ENCODE measurements at places on chromosomes 7 and 10. TPM values are rescaled to one million over a fixed set of nuclear protein-coding genes. Genes with fewer than 3 reads are reported as not detected.
A peak's percentile ranks its signal among the peaks of the same experiment; 100 is the strongest.

- no peaks in the 10 kb centered on the region for H3K36me3 ChIP-seq
- no peak overlapping the region for H3K4me3 ChIP-seq
- peaks cover 8% of the 10 kb centered on the region for H3K27me3 ChIP-seq
- DNase-seq, result no peak
- H3K4me1 ChIP-seq, result no peaks in the 10 kb centered on the region
These were observed 9.8 kb upstream of the CDHR1 start for GRCh38 chr10:84184517-84184916.

DNA sequence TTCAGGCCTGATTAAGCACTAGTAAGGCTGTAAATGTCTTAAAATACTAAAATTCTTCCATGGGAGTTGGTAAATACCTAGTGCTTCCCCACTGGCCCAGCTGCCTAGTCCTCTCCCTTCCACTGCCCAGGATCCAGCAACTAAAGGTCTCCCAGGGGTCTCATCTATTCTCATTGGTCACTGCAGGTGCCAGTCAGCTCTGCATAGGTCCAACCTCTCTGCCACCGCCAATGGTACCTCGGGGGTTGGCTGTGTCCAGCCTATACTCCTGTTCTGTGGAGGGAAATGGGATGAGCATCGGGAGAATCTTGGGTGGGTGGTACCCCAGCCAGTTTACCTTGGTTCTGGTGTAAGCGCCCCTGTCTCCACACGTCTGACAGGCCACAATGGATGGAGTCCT, 6.1 kb upstream of the CREB5 start:
- DNase-seq, result no peak
- H3K27ac ChIP-seq, result no peak overlapping the region
- no peaks in the 10 kb centered on the region for H3K27me3 ChIP-seq
- H3K36me3 ChIP-seq, result no peaks in the 10 kb centered on the region

DNA sequence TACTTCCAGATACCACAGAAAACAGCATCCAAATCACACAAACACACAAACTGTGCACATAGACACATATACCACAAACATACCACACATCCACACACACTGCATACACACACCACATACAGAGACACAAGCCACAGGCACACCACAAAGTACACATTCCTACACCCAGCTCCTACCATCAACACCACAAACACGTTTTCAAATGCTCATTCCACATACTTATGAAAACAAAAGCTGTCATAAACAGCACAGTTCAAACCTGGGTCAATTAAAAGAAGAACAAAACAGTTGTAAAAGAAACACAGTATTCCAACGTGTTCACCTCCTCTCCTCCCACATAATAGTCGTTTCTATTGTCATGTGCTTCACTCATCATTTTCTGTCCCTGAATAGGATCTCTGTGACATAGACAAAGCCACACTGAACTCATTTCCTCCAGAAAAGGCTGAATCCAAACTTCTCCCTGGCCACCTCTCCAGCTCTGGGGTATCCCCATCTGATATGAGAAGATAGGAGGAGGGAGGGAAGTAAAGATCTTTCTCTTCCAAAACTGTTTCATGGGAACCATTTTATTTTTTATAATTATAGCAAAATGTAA, 89.2 kb downstream of the CXCL12 start:
- DNase-seq, result no peak
- H3K4me3 ChIP-seq, result no peak overlapping the region
- no peaks in the 10 kb centered on the region for H3K36me3 ChIP-seq
- peaks cover 11% of the 10 kb centered on the region for H3K27me3 ChIP-seq
- no peak overlapping the region for H3K27ac ChIP-seq
- H3K4me1 ChIP-seq, result peaks cover 16% of the 10 kb centered on the region

DNA sequence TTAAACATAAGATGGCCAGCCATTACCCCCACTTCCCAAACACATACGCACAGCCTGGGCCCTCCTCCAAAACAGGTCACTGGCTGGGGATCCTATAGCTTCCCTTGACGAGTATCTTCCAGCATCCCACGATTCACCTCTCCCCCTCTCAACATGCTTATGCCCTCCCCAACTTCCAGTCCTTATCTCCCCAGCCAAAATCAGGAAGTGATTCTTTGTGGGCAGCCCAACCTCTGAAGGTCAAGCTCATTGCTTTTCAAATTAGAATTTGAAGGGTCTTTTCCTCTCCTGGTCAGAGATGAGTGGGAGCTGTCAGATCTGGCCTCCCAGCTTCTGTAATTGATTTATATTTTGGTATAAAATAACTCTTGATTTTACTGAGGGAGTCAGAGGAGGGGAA, 133.6 kb downstream of the ATXN7L1 start:
- H3K36me3 ChIP-seq, result no peaks in the 10 kb centered on the region
- H3K27me3 ChIP-seq, result no peaks in the 10 kb centered on the region

GRCh38 chr7:129750501-129750900, 139.0 kb downstream of the NRF1 start:
- no peak overlapping the region for H3K27ac ChIP-seq
- no peaks in the 10 kb centered on the region for H3K27me3 ChIP-seq
- no peak for DNase-seq
- H3K4me3 ChIP-seq, result no peak overlapping the region
- H3K4me1 ChIP-seq, result no peaks in the 10 kb centered on the region

- peak overlapping the region; percentile 71 for H3K4me3 ChIP-seq
- H3K36me3 ChIP-seq, result peaks cover 2% of the 10 kb centered on the region
- H3K27me3 ChIP-seq, result peaks cover 10% of the 10 kb centered on the region
- H3K27ac ChIP-seq, result peak overlapping the region; percentile 28
- peaks cover 36% of the 10 kb centered on the region for H3K4me1 ChIP-seq
- DNase-seq, result no peak
These were observed 10.2 kb downstream of the EN2 start for GRCh38 chr7:155467846-155468784.

- H3K27me3 ChIP-seq, result no peaks in the 10 kb centered on the region
- DNase-seq, result no peak
- H3K36me3 ChIP-seq, result no peaks in the 10 kb centered on the region
- no peak overlapping the region for H3K27ac ChIP-seq
- H3K4me3 ChIP-seq, result no peak overlapping the region
These were observed 74.1 kb downstream of the DNAH11 start for GRCh38 chr7:21616796-21617436.

GRCh38 chr7:40802497-40802896, 667.7 kb downstream of the SUGCT start:
- H3K27me3 ChIP-seq, result no peaks in the 10 kb centered on the region
- no peak overlapping the region for H3K27ac ChIP-seq
- DNase-seq, result no peak
- H3K4me1 ChIP-seq, result peaks cover 72% of the 10 kb centered on the region
- no peaks in the 10 kb centered on the region for H3K36me3 ChIP-seq

- H3K36me3 ChIP-seq, result peaks cover 1% of the 10 kb centered on the region
- H3K4me1 ChIP-seq, result peaks cover 8% of the 10 kb centered on the region
- no peaks in the 10 kb centered on the region for H3K27me3 ChIP-seq
- no peak overlapping the region for H3K27ac ChIP-seq
These were observed 80.4 kb upstream of the BMPER start for GRCh38 chr7:33824911-33825459.

GRCh38 chr10:63416376-63416775, 49.4 kb downstream of the JMJD1C start:
- no peak overlapping the region for H3K4me3 ChIP-seq
- H3K4me1 ChIP-seq, result peaks cover 54% of the 10 kb centered on the region
- no peak for DNase-seq
- no peaks in the 10 kb centered on the region for H3K27me3 ChIP-seq

DNA sequence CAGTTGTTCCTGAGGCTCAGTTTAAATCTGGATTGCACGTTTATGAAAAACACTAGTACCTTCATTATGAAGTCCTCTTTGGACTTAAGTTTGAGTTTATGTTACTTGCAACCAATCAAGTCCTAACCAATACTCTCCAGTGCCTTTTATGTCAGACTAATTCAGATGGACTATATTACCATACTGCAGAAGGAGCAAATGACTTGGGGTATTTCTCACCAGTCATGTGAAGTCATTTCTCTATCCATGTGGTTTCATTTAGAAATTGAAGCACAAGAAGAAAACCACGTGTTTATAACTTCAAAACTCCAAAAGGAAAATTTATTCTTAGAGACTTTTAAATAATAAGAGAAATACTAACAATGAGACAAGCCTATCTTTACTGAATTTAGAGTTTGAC, 201.6 kb downstream of the MBL2 start:
- DNase-seq, result no peak
- peaks cover 16% of the 10 kb centered on the region for H3K4me1 ChIP-seq
- H3K27me3 ChIP-seq, result no peaks in the 10 kb centered on the region
- no peak overlapping the region for H3K4me3 ChIP-seq
- no peak overlapping the region for H3K27ac ChIP-seq
- no peaks in the 10 kb centered on the region for H3K36me3 ChIP-seq

DNA sequence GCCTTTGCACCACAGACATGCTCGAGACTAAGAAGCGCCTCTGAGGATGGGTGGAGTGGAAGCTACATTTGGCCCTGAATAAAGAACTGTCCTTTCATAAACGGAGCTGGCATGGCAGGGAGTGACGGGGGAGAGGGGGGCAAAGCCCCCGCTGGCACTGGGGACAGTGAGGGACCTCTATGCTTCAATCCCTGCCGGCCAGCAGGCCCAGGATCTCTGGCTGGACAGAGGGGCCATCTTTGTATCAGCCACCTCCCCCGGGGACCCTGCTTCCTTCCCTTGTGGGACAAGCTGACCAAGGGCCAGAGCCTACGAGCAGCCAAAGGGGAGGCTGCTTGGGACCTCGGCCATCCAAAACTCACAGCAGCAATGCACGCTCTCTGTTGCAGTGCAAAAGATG, 28.2 kb upstream of the ECHDC3 start:
- DNase-seq, result no peak
- H3K36me3 ChIP-seq, result no peaks in the 10 kb centered on the region
- H3K27ac ChIP-seq, result no peak overlapping the region
- no peaks in the 10 kb centered on the region for H3K4me1 ChIP-seq

DNA sequence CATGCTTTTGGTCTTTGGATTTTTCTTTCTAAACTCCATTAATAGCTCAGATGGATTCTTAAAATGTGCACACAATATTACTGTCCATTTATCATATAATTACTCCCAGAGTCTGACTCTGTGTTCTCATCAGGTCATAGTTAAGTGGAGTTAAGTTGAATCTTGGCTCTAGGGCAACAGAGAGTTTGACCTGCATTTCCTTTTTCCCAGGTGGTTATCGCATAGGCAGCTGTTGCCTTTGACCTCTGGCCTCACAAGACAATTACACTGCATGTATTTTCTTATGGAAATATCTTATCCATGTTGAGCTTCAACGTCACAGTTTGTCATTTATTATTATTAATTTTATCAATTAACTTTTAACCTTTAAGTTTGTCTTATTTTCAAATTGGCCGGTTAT, 237.5 kb upstream of the HGF start:
- H3K36me3 ChIP-seq, result peaks cover 10% of the 10 kb centered on the region
- DNase-seq, result no peak
- no peak overlapping the region for H3K27ac ChIP-seq
- peaks cover 1% of the 10 kb centered on the region for H3K4me1 ChIP-seq
- no peaks in the 10 kb centered on the region for H3K27me3 ChIP-seq

GRCh38 chr7:114922652-114923402, 933 bp downstream of the MDFIC start:
- peaks cover 3% of the 10 kb centered on the region for H3K36me3 ChIP-seq
- peak overlapping the region; percentile 89 for H3K4me3 ChIP-seq
- no peaks in the 10 kb centered on the region for H3K27me3 ChIP-seq
- peak overlapping the region; percentile 93 for H3K27ac ChIP-seq
- no peak for DNase-seq

- DNase-seq, result no peak
- peaks cover 33% of the 10 kb centered on the region for H3K4me1 ChIP-seq
- no peaks in the 10 kb centered on the region for H3K27me3 ChIP-seq
These were observed 10.0 kb downstream of the WASL start for GRCh38 chr7:123738808-123739207.

GRCh38 chr10:72682638-72683037, 9.3 kb upstream of the MCU start:
- H3K27me3 ChIP-seq, result no peaks in the 10 kb centered on the region
- H3K4me1 ChIP-seq, result peaks cover 5% of the 10 kb centered on the region
- no peak for DNase-seq
- H3K27ac ChIP-seq, result no peak overlapping the region
- no peak overlapping the region for H3K4me3 ChIP-seq

DNA sequence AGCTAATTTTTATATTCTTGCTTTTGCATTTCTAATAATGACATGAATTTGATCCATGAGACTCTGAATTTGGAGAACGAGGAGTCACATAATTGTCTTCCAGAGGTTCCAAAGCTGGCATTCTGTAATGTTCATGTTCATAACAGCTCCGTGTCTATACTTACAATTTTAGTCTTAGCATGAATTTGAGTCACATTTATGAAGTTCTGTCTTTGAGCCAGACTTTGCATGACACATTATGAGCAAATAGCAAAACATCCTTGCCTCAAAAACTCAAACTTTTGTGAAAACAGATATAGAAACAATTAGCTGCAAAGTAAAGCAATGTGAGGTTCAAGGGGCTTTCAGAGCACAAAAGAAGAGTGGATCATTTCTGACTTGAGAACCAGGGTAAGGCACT, 44.5 kb upstream of the CAV2 start:
- no peak overlapping the region for H3K27ac ChIP-seq
- no peak for DNase-seq
- no peaks in the 10 kb centered on the region for H3K36me3 ChIP-seq
- no peak overlapping the region for H3K4me3 ChIP-seq
- peaks cover 14% of the 10 kb centered on the region for H3K4me1 ChIP-seq

DNA sequence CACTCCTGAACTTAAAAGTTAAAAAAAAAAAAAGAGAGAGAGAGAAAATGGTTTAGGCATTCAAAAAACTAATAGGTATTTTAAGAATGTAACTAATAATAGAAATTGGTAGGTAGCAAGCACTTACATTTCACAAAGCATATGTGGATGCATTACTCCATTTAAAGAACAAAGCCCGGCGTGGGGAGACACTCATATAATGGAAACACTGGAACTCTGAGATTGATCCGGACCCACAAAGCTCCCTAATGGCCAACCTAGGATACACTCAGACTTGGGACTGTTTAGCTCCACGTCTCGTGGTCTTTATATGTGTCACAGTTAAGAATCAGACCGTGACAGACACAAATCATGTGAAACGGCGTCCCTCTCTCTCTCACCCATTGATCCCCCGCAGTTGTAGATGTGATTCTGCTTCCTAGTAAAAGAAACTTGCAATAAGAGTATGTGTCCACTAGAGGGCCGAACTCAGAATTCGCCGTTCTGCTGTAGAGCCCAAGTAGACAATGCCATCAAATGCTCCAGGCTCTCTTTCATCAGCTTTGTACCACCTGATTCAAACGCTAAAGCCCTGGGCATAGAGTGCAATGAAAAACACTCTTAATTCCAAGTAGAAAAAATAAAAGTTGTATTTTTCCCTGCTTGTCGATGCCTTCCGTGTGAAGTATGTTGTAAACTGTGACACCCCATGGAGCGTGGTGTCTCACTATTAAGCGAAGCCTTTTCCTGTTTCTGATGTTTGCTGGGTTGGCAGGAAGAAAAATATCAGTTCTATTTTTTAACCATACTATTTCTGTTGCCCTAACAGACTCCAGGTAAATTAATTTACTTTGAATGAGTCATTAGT, 429.0 kb upstream of the MTPN start:
- H3K27ac ChIP-seq, result no peak overlapping the region
- no peak for DNase-seq
- peaks cover 8% of the 10 kb centered on the region for H3K4me1 ChIP-seq
- H3K4me3 ChIP-seq, result peak overlapping the region; percentile 58
- peaks cover 6% of the 10 kb centered on the region for H3K27me3 ChIP-seq
- H3K36me3 ChIP-seq, result no peaks in the 10 kb centered on the region

- no peaks in the 10 kb centered on the region for H3K27me3 ChIP-seq
- H3K36me3 ChIP-seq, result no peaks in the 10 kb centered on the region
- H3K4me1 ChIP-seq, result peaks cover 19% of the 10 kb centered on the region
- no peak for DNase-seq
- no peak overlapping the region for H3K4me3 ChIP-seq
- H3K27ac ChIP-seq, result peak overlapping the region; percentile 77
These were observed 31.6 kb upstream of the SLC16A12 start for GRCh38 chr10:89566992-89567391.

MET gene
- total RNA-seq, result 55.4 TPM

HYAL4 gene
- total RNA-seq, result not detected

DENND2A gene
- total RNA-seq, result 56.6 TPM

MUC3A gene
- not detected for total RNA-seq
